BJ (cell line): ENCODE measurements at places on chromosomes 1 and 21. TPM values are rescaled to one million over a fixed set of nuclear protein-coding genes. Genes with fewer than 3 reads are reported as not detected.

Gene CD247
- not detected in 2 replicates for polyA plus RNA-seq

Gene HAPLN2
- polyA plus RNA-seq: not detected in 2 replicates

Gene FAM72D
- 0.98 and 1.1 TPM in 2 replicates for polyA plus RNA-seq

Gene AK5
- 7.8 and 13.2 TPM in 2 replicates for polyA plus RNA-seq

DNA sequence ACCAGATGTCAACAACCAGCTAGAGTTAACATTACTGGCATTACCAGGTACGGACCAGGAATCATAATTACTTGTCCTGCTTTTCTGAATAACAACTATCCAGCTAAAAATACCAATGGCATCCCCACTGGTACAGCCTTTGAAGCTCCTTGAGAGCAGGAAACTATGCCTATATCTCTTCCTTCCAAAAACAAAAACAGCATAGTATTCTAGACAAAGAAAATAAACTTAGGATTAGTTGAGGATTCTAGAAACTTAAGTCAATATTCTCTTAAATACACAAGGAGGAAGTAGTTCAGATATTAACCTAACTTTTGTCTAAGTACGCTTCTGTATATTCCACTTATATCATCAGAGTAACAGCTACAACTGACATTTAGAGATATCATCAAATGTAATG, 3.0 kb downstream of the FUBP1 start:
- no peak for DNase-seq

DNA sequence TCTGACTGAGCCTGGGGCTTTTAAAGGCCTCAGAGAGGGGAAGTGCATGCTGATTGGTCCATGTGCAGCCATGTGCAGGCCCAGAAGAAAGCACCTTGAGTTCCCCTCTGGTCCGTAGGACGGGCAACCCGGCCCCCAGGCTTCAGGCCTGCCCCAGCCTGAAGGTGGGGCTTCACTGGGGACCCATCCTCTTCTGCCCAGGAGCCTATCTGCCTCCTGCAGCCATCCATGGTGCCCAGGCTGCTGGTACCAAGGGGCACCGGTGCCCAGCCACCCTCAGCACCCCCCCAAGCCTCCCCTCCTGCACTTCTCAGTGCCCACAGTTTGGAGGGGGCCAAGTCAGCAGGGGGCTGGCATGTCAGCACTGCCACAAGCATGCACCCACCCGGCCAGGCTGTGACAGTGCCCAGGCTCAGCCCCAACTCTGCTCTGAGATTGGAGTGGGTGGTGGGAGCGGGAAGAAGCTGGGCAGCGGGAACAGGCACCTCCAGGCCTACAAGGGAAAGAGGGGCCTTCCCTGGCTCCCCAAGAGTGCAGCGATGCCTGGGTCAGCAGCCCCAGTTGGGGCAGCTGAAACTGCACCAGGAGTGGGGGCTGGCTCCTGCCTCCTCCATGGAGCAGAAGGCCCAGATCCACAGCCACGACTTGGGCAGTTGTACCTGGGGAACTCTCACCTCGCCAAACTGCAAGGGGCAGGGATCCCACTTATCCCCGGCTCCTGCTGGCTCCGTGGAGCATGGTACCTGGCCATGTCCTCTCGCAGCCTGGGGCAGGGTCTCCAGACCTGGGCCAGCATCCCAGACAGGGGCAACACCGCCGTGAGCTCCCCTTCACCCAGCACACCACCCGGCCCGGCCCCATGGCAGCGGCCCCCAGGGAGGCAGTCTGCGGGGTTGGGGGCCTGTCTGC, 11.7 kb downstream of the COL6A2 start:
- no peak for DNase-seq

GRCh38 chr21:41966041-41966833, 12.4 kb upstream of the C2CD2 start:
- no peak for DNase-seq

DNA sequence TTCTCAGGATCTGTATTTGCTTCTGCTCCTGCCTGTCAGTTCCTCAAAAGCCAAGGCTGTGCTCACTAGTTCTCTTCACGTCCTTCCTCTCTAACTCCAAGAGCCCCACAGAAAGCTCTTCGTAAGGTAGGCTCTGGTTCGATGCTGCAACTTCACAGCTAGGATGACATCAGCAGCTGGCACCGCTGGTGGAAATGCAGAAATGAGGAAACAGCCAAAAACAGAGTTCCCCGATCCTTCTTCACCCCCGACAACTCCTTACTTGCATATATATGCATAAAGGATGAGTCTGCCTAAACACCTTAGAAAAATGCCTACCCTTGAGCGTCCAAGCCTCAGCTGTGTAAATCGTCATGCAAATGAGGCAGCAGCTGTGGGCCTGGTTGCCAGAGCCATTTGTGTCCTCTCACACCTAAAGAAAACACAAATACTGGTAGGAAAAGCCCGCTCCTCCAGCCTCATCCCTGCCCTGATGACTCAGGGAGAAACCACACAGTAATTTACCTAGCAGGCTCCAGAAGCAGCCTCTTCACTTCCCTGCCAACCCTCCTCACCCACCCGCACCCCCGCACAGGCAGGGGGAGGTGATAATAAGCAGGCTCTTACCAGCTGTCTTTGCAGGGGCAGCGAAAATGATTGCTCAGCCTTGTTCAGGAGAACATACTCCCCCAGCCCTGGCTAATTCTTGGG, 28.2 kb downstream of the BATF3 start:
- no peak for DNase-seq

- DNase-seq: no peak
Measured at GRCh38 chr1:60668585-60668984, 413.8 kb upstream of the NFIA start.

DNA sequence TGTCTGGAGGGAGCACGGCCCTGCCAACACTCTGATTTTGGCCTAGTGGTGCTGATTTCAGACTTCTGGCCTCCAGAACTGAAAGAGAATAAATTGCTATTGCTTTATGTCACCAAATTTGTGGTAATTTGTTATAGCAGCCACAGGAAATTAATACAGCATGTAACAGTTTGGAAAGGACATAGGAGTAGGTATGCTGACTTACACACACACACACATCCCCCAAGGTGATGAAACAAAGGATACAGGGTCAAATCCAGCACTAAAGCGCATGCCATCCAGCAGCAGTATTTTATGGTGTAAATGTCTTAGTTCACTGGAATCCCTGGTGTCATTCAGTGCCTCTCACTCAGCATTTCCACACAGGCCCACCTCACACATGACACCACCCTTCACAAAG, 72.2 kb upstream of the MAN1A2 start:
- DNase-seq: no peak

- DNase-seq: no peak
Measured at GRCh38 chr1:41504114-41505035, 19.9 kb upstream of the EDN2 start.
